Thyroid gland (tissue), 4 donors: ENCODE measurements at places on chromosomes 3 and 15.

DNA sequence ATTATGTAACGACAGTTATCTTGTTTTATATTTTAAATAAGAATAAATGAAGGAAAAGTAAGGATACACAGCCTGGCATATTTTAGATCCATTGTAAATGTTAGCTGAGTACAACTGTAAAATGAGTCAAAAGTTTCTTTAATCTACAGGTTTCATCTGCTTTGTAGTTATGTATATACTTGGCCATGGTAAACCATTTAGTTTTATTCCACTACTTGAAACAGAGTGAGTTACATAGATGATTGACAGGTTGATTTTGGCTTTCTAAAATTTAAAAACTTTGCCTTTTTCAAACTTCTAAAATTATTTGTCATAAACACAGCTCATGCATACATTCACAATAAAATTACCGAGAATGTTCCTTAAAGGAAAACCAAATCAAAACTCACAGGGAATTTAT, 371.2 kb downstream of the ROBO1 start:
- no peak for DNase-seq

GRCh38 chr3:153853163-153853562, 268.0 kb upstream of the ARHGEF26 start:
- no peak for DNase-seq

GRCh38 chr15:66071921-66072295, 181.6 kb downstream of the MEGF11 start:
- DNase-seq = peak; percentile 20

DNA sequence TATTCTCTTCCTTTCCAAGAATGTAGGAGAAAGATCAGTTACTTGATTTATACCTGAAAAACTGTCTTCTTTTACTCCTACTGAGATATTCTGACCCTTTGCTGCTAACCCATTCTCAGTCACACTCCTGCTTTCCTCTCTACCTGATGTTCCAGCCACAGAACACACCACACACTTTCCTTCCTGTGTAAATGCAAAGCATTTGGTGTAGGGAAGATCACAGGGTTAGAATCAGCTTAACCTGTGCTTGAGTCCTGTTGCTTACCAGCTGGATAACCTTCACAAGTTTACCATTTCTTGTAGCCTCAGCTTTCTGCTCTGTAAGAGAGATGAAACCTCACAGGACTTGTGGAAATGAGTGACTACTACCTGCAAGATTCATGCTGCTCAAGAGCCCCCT, 489.8 kb upstream of the GOLIM4 start:
- no peak for DNase-seq

DNA sequence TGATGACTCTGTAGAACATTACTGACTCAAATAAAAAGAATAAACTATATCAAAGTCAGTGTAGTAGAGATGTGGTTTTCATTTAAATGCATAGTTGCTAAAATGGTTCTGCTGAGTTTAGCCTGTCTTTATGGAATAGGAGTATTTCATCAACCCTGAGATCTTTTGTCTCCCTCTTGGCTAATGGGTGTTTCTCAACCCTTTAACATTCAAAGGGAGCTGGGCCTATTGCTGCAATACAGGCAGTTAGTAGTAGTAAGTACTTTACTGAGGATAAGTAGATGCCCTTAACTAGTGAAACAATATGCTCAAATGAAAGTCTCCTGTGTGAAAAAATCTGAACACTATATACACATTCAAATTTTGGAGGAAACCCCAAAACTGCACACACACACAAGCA, 184.7 kb upstream of the TTC14 start:
- DNase-seq = no peak

- DNase-seq = no peak
Measured at GRCh38 chr3:151477591-151478334, 16.9 kb upstream of the IGSF10 start.
